Liver (tissue), 10 donors: ENCODE measurements at places on chromosomes 5 and 9. TPM values are rescaled to one million over a fixed set of nuclear protein-coding genes. Genes with fewer than 3 reads are reported as not detected.

The TRPM6 gene
- 0.07 TPM for polyA plus RNA-seq

The IRX2 gene
- polyA plus RNA-seq = not detected

The PCDHB9 gene
- polyA plus RNA-seq = 0.03 TPM

The IL3 gene
- polyA plus RNA-seq = not detected

The LCN10 gene
- polyA plus RNA-seq = 0.11 TPM
